ENCODE measurements at places on chromosomes 2 and 18. TPM values are rescaled to one million over a fixed set of nuclear protein-coding genes. Genes with fewer than 3 reads are reported as not detected.

CHRNG gene
- not detected for total RNA-seq

GAL3ST2 gene
- not detected for total RNA-seq

COX5B gene
- total RNA-seq: 352 TPM

SERPINE2 gene
- 44.6 TPM for total RNA-seq

SP110 gene
- total RNA-seq: 18.2 TPM

CD8A gene
- total RNA-seq: 0.96 TPM

ADCYAP1 gene
- 0.33 TPM for total RNA-seq

EMILIN1 gene
- total RNA-seq: 26.9 TPM

STON1 gene
- total RNA-seq: 35.1 TPM

CNDP1 gene
- total RNA-seq: 0.33 TPM

VAMP5 gene
- total RNA-seq: 50.8 TPM

HNMT gene
- total RNA-seq: 174 TPM

PSTPIP2 gene
- 22.2 TPM for total RNA-seq

HOXD13 gene
- total RNA-seq: not detected

KCNE4 gene
- total RNA-seq: 5.0 TPM

CD8B gene
- 0.64 TPM for total RNA-seq

KIDINS220 gene
- total RNA-seq: 120 TPM

PSD4 gene
- total RNA-seq: 61.2 TPM

Measured in breast epithelium (tissue), 4 donors.